ENCODE measurements at places on chromosomes 2 and 18. TPM values are rescaled to one million over a fixed set of nuclear protein-coding genes. Genes with fewer than 3 reads are reported as not detected.

G6PC2 gene
- not detected for total RNA-seq

DNA sequence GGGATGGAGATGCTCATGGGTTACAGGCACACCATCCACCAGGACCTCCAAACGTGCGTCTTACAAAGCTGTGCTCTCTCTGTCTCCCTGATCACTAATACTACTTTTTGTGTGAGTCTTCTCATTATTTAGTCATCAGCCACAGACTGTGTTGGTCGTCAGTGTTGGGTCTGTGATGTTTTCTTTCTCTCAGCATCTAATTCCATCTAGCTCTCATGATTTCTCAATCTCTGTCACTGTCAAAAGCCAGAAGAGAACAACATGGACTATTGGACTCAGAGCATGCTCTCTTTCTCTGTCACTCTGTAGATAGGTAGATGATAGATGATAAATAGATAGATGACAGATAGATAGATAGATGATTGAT, 6.0 kb upstream of the ARL4C start:
- DNase-seq = no peak

- no peak for DNase-seq
Measured at GRCh38 chr18:22109535-22109934, 59.9 kb upstream of the GATA6 start.

GRCh38 chr2:119523952-119524694, at the start of gene SCTR:
Gene SCTR (minus strand): TSS chr2:119524483. CDS start chr2:119524226, 257 bp downstream.
- DNase-seq = no peak

GRCh38 chr2:44596537-44597320, 235.0 kb downstream of the CAMKMT start:
- no peak for DNase-seq

PJVK gene
- 1.0 TPM for total RNA-seq

- no peak for DNase-seq
Measured at GRCh38 chr18:77905449-77906055, 655.9 kb downstream of the GALR1 start.

GRCh38 chr2:222594679-222595078, 61.2 kb downstream of the FARSB start:
- DNase-seq = no peak

- DNase-seq = peak; percentile 71
Measured at GRCh38 chr2:218400167-218400929, 680 bp downstream of the CTDSP1 start.

L3MBTL4 gene
- 0.59 TPM for total RNA-seq

- no peak for DNase-seq
Measured at GRCh38 chr2:33209976-33210375, 263.2 kb downstream of the LTBP1 start.

GRCh38 chr2:237432484-237433092, 18.6 kb upstream of the COL6A3 start:
- peak; percentile 63 for DNase-seq

DNA sequence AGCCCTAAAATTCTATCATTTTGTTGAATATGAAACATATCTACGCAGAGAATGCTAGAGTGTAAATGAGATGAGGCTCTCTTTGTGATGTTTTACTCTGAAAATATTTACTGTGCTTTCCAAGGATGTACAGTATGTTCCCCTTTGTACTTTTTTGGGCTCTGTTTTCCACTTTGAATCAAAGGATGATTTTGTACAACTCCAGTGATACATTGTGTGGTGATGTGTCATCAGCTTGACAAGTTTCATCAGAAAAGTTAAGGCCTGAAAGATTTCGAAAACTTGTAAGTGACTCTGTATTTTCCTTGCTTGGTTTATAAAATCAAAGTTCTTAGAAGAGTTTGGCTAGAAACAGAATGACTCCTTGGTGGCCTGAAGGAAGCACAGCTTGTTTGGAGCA, 206.3 kb downstream of the LTBP1 start:
- no peak for DNase-seq

C2orf92 gene
- 1.2 TPM for total RNA-seq

CNTNAP5 gene
- total RNA-seq = not detected

GRCh38 chr2:80169811-80170594, 134.5 kb downstream of the LRRTM1 start:
- no peak for DNase-seq

PLEKHA3 gene
- 32.2 TPM for total RNA-seq

DNA sequence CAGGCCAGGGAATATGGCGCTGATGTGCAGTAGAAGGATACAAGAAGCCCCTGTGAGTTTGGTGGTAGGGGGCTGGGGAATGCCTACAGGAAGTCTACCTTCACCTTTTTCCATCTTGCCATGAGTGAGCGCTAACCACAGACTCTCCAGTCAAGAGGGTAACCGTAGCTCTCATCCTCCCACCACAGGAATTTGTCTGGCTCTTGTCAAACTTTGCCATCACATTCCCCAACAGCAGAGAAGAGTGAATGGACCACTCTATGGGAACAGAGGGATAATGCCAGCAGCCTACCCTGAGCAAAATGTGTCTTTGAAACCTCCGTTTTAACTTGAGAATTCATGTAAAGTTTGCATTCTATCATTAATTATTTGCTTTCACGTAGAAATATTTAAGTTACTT, 168.3 kb downstream of the NRP2 start:
- DNase-seq = no peak

GCC2 gene
- total RNA-seq = 22.7 TPM

TSPYL6 gene
- not detected for total RNA-seq

CHRNG gene
- total RNA-seq = not detected

- peak; percentile 57 for DNase-seq
Measured at GRCh38 chr2:232525791-232526371, at the start of gene CHRND. Gene CHRND (plus strand): TSS chr2:232526160. CDS start chr2:232526216, 56 bp downstream.

KIAA2012 gene
- not detected for total RNA-seq

DNA sequence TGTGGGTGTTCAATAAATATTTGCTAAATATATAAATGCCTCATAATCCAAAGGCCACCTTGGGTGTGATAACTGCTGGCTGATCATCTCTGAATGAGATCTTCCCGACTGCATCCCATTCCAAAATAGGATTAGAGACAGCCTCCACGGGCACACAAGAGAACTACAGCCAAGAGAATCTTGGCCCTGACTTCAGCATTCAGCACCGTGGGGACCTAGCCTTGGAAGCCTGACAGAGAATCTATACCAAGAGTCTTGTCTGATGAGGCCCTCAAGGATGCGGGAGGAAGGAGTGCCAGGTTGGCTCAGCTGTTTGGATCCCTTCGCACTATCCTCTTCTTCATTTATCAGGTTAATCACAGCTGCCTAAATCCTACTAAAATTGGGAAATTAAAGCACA, 85.8 kb downstream of the RBM43 start:
- no peak for DNase-seq

C18orf54 gene
- total RNA-seq = 1.2 TPM

DNA sequence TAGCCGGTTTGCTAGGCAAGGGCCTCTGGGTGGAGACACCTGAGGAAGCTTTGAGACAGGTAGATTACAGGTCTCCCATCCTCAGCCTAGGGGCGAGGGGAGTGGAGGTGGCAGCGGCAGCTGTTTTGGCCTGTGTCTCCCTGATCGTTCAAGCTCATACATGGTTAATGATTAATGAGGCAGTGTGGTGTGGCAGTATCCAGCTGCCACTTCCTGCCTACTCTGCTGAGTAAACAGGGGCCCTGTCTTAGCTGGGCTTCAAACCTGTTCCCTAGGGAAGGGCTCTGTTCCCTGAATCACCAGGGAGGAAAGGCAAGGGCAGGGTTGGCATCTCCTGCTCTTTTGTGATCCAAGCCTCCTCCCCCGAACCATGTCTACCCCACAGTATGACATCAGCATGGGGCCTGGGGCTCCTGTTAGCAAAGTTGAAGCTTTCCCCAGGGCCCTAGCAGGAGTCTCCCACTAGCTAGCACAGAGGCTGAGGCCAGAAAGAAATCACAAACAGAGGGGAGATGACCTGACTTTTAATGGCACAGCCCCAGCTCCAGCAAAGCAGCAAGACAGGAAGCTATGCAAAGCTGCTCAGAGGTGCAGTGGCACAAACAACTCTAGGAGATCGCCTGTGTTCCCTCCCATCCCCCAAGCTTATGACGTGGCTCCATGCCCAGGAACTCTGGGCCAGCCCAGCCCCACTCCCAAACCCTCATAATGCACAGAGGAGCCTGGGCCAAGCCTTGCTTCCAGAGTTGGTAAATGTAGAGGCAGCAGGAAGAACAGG, 3.7 kb upstream of the TUBA4B start:
- DNase-seq = peak; percentile 81

- DNase-seq = peak; percentile 97
Measured at GRCh38 chr18:79951545-79952455, at the start of gene SLC66A2. Gene SLC66A2 (minus strand): TSS chr18:79951653. CDS start chr18:79950926, 727 bp downstream.

- DNase-seq = no peak
Measured at GRCh38 chr18:48575658-48576456, 37.0 kb downstream of the CTIF start.

GRCh38 chr2:116692988-116693387, 1121.5 kb upstream of the DDX18 start:
- no peak for DNase-seq

NT5C1B gene
- total RNA-seq = not detected

LYG2 gene
- not detected for total RNA-seq

DNA sequence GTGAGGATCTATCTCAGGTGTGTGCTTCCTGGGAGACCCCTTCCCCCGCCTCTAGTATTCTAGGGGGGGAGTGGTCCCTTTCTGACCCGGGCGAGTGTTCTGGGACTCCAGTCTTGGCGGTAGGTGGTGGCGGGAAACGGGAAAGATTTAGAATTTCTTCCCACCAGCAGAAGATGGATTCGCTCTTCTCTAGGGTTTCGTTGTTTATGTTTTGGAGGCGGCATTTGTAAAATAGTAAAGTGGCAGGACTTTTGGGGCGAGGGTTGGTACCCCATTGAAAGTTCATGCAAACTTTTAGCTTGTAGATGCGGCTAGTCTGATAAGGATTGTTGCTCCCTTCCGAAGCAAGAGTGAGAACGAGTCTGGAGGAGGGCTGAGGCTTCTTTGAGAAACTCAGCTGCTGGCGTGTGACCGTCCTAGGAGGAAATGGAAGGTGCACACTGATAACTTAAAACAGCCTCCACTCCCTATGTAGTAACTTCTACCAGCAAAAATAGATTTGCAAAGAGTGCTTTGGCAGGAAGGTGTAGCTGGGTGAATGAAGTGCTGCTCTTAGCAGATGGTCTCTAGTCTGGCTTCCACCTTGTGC, 412 bp downstream of the GPD2 start:
- DNase-seq = no peak

MARCO gene
- total RNA-seq = 15.0 TPM

- DNase-seq = no peak
Measured at GRCh38 chr18:11791131-11791530, 60.1 kb upstream of the CHMP1B start.

- no peak for DNase-seq
Measured at GRCh38 chr2:145596416-145596815, 1076.5 kb upstream of the ZEB2 start.

DNA sequence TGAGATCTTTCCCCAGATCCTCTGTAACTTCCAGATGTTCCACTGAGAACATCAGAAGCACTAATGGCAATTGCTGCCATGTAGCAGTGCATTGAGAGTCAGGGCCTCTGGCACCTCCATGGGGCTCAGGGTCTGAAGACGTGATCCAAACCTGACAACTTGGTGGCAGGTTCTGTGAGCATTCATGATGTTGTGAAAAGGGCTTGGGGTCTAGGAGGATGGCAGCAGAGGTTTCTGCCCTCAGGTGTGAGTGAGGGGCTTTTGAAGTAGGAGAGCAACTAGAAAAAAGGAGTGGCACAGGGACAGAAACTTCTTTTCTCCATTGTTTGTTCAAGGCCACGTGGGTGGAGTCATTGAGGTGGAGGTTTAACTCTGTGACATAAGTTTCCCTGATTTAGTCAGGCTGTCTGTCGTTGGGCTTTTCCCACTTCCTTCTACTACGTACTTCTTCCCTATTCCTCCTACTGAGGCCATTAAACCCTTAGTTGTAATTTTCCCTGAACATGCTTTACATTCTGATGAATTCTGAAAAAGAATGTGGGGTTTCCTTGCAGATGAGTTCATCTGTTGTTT, 13.1 kb downstream of the CFLAR start:
- DNase-seq = no peak

KCNE4 gene
- 3.2 TPM for total RNA-seq
